ENCODE measurements at places on chromosomes 6 and 20.

- no peak for DNase-seq
These were observed 210.1 kb downstream of the ARHGAP18 start for GRCh38 chr6:129499843-129500219.

GRCh38 chr6:9316831-9317230 lies 881.5 kb upstream of the SLC35B3 start:
- no peak for DNase-seq

DNA sequence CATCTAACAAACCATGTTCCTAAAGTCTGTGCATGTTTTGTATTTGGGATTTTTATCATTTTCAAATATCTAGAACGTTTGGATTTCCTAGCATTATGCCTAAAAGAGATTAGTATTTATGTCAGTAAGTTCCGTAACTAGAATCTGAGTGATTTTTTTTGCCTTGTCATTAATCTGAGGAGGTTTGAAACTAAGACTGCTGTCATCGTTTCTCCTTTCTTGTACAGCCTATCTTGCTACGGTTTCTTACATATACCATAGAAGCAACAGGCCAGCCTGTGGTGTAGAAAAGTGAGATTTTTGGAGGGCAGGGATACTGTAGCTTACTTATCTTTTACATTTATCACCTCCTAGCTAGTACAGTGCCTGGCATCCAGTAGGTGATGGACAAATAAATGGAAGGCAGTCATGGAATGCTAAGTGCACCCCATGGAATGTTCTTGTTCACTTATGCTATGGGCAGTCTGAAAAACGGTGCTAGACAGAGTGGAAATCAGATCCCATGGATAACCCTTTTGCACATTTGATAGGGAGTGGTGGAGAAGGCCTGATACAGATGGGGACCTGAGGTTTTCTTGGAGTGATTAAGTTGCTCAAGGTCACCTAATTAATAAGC lies 93.9 kb downstream of the ARID1B start:
- DNase-seq = no peak

DNA sequence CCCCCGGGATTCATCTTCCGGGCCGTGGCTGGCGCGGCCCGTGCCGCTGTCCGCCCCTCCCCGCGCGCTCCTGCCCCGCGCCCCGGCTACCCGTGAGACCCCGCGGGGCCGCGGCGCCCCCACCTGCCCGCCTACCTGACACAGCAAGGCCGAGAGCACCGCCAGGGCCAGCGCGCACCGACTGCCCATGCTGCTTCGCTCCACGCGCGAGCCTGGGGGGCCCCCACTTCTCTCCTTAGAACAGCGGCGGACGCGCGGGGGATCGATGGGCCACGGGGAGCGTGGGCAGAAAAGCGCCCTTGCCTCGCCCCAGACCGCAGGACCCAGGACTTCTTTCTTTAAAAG lies 955 bp downstream of the DLL1 start:
- no peak for DNase-seq

- no peak for DNase-seq
These were observed 21.2 kb upstream of the BTN1A1 start for GRCh38 chr6:26478985-26479278.

All from forelimb muscle (tissue), 1 donor.